Suprapubic skin (tissue), 4 donors: ENCODE measurements at places on chromosomes 5 and 9. TPM values are rescaled to one million over a fixed set of nuclear protein-coding genes. Genes with fewer than 3 reads are reported as not detected.

The SPATA31A3 gene
- not detected for total RNA-seq

The TTC39B gene
- total RNA-seq, result 37.2 TPM

The SLC46A2 gene
- 5.6 TPM for total RNA-seq

The TLX3 gene
- not detected for total RNA-seq

GRCh38 chr9:86636519-86636918, 282.3 kb upstream of the TUT7 start:
- no peak for DNase-seq
- H3K4me3 ChIP-seq, result no peak overlapping the region
- no peaks in the 10 kb centered on the region for H3K36me3 ChIP-seq
- H3K4me1 ChIP-seq, result peaks cover 10% of the 10 kb centered on the region
